CMK (cell line): ENCODE measurements at places on chromosomes 4 and X.

DNA sequence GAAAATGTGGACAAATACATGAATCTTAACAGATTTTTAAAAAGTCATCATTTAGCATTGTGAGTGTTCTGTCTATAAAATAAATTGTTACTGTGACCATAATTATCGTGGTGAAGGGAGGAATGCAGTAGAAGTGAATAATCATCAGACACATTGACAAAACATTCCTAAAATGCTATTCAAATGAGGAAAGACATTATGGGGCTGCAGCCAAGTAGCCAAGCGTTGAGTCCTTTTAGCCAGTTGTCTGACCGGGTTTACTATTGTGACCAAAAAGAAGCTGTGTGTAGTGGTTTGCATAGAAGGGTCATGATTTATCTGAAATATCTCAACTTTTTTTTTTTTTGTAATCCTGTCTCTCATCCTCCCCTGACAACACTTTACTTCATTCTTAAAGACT is 19.5 kb downstream of the WWC2 start:
- no peak for DNase-seq

DNA sequence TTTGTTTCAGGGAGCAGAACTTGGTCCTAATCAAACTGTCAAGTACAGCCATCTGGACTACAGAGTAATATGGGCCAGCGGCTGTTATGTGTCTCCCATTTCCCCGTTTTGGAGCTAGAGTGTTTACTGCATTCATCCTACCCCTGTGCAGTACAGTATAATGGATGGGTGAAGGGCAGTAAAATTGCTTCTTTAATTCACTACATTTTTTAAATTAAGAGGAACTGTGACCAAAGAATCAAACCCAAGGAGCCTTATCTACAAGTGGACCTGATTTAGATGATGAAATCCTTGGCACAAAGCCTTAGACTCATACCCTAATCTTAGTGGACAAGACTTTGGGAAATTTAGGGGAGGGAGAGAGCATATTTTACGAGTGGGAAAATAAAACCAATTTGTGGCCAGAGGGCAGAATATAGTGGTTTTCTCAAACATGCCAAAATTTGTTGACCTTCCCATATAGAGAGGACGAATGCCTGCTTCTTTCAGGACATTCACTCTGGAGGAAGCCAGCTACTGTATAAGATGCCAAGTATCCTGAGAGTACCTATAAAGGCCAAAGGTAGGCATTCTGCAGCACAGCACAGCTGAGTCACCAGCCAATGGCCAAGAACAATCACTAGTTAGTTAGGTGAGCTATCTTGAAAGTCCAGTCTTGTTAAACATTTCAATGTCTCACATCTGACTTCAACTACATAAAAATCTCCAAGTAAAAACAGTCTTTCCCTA is 253.8 kb upstream of the KCNIP4 start:
- DNase-seq: no peak

- no peak for DNase-seq
Observed at GRCh38 chr4:108592674-108592986, 27.7 kb upstream of the RPL34 start.

DNA sequence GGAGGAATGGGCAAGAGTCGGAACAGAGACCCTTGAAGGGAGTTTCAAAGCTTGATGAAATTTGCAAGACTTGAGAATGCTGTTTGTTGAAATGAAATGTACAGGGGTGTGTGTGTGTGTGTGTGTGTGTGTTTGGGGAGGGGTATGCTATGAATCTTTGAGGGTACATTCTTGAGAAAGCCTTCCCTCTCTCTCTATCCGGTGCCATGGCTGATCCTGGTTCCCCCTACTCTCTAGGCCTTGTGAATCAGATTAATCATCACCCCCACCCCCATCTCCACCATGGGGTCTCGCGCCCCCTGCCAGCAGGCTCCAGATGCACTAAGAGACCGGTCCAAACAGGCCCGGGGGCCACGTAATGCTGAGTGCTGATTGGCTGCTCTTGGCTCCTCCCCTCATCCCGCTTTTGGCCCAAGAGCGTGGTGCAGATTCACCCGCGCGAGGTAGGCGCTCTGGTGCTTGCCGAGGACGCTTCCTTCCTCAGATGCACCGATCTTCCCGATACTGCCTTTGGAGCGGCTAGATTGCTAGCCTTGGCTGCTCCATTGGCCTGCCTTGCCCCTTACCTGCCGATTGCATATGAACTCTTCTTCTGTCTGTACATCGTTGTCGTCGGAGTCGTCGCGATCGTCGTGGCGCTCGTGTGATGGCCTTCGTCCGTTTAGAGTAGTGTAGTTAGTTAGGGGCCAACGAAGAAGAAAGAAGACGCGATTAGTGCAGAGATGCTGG is at the start of gene HTR2C:
HTR2C (plus strand) TSS at position 441 of the 729 bp plus-strand sequence. CDS start 142,851 bp downstream, outside the sequence.
- DNase-seq: no peak

- no peak for DNase-seq
Observed at GRCh38 chrX:110156167-110156754, 153.3 kb downstream of the TMEM164 start.

- no peak for DNase-seq
Observed at GRCh38 chr4:88582493-88582892, 9.8 kb upstream of the HERC3 start.

DNA sequence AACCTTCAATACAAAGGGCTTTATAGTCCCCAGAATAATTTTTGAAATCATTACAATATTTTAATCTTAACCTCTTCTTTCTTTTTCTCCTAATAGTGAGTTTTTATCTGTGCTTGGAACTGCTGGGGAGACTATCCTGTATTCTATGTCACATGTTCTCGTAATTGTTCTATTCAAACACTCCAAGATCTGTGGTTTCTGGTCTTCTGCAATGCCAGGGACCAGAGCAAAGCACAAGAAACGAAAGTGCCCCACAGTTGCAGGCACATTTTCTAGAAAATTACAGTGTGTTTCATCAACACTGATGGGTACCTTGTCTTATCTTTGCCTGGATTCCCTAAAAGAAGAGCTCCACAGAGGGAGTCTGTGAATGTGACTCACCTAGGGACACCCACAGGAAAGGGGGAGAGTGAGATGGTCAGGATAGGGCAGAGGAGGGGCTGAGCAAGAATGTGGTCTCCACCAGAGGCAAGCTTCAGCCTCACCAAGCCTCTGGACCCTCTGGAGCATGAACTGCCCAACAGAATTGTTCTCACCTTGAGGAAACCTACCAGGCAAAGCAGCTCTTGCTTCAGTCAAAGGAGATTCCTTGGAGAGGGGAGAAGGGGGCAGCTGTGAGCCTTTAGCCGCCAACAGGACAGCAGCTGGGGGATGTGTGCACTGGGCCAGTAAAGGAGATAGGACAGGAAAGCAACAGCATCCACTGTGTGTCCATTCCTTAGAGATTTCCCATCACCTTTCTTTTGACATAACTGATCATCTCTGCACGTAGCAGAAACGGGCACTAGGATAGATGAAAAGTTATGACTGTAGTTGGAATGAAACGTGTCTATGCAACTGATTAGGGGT is 25.9 kb downstream of the UNC5C start:
- DNase-seq: no peak

GRCh38 chrX:68490644-68491043 is 8.2 kb upstream of the YIPF6 start:
- no peak for DNase-seq

DNA sequence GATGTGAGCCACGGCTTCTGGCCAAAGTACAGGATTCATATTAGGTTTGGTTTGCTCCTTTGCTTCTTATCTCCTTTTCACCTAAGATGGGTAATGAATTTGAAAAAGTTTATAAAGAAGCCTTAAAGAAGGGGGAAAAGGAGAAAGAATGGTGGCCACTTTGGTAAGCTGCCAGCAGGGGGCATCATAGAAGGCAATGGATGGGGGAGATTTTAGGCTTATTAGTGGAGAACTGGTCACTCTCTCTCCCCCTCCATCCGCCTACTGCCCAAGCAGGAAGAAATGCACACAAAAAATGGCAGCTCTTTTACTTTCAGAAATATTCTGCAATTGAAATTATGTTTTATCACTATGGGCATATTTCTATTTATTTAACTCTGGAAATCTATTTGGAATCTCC is 32.0 kb downstream of the SPARCL1 start:
- no peak for DNase-seq

DNA sequence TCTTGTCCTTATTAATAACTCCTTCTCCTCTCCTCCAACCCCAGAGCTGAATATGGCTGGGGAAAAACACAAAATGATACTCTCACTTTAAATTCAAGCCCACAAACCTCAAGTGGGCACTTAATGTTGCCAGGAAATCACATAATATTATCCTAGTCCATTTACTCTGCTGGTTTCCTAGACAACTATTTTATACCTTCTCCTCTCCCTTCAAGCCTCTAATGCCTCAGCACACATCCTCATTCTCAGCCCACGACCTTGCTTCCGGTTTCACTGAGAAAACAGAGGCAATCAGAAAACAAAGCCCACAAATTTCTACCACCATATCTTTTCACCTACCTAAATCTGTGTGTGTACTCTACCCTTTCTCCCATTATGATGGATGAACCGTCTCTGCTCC is 12.1 kb upstream of the CLCN5 start:
- DNase-seq: no peak

DNA sequence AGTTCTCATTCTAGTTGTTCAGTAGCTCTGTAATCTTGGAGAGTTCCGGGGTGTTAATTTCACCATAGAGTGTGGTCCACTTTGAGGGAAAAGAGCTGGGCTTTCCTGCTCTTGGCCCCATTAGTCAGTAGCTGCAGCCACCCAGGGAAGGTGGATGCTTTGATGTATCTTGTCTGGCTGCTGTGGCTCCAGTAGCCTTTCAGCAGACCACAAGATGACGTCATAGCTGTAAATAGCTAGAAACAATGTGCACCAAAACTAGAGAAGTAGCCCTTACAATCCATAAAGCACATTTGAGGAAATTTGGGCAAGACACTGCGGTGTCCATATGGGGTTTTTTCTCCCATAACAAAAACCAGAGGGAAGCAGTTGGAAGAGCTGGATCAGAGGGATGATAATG is 32.9 kb upstream of the PRPS2 start:
- no peak for DNase-seq

GRCh38 chr4:94363136-94363655 is 20.6 kb upstream of the HPGDS start:
- DNase-seq: no peak

DNA sequence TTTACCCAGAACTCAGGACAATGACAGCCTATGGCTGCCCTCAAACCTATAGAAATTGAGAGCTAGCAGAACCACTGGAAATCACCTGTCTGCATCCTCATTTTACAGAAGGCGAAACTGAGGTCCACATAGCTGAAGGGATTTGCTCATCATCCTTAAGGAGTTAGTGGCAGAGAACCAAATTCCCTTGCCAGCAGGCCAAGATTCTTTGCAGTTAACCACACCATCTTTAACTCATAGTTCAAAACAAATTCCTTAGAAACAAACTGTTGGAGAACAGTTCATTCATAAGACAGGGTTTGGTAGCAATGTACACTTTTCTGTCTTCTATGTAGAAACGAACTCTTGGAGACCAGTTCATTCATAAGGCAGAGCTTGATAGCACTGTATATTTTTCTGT is 37.9 kb upstream of the RAP2C start:
- DNase-seq: no peak

DNA sequence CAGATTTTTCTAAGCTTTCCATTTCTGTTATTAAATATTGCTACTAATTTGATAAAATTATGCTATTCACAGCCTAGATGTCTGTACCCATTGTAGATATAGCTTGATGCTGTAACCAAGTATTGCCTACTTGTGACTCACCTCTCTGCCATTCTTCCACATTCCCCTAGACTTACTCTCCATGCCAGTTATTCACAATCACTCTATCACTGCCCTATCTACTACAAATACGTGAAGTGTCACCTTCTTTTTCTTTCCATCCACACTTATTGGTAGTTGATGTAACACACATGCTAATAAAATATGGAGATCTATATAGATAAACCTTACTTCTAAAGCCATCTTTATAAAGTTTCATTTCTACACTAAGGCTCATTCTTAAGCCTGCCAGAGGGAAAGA is 179.4 kb upstream of the PACRGL start:
- no peak for DNase-seq

DNA sequence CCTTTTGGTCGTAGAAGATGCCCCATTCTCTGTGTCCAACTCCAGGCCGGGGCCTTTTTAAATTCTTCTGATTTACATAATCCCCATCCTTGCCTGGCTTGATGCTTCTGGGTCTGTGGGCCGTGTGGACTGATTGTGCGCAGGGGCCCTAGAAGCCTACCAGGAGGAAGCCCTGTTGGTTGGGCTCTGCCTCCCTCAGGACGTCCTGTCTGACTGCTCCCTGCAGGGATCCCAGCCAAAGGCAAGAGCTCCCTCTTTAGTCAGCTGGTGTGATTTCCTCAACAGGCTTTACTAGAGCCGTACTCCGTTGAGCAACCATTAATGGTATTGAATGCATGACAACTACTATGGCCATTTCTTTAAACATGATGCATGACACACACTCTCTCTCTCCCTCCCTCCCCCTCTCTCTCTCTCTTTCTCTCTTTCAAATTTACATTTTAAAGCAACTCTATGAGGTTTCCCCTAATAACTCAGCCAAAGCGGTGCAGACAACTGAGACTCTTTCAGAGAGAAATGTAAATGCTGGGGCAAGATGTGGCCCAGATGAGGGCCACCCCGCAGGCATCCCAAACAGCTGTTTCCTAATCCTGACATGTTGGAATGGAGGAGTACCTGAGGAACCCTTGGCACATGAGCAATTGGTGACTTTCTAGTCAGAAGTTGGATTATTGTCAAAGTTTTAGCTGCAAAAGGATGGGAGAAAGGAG is 117.3 kb downstream of the DRD5 start:
- no peak for DNase-seq

GRCh38 chr4:150318527-150318926 is 240.3 kb downstream of the DCLK2 start:
- no peak for DNase-seq

GRCh38 chr4:84964995-84965552 is 1.4 kb downstream of the WDFY3 start:
- no peak for DNase-seq
